ENCODE measurements at places on chromosomes 7 and 10. TPM values are rescaled to one million over a fixed set of nuclear protein-coding genes. Genes with fewer than 3 reads are reported as not detected.

GRCh38 chr10:38038107-38038931 lies 27.8 kb downstream of the ZNF33A start:
- H3K27me3 ChIP-seq = no peaks in the 10 kb centered on the region
- no peak for DNase-seq
- H3K36me3 ChIP-seq = peaks cover 67% of the 10 kb centered on the region
- H3K27ac ChIP-seq = peak overlapping the region; percentile 96

DNA sequence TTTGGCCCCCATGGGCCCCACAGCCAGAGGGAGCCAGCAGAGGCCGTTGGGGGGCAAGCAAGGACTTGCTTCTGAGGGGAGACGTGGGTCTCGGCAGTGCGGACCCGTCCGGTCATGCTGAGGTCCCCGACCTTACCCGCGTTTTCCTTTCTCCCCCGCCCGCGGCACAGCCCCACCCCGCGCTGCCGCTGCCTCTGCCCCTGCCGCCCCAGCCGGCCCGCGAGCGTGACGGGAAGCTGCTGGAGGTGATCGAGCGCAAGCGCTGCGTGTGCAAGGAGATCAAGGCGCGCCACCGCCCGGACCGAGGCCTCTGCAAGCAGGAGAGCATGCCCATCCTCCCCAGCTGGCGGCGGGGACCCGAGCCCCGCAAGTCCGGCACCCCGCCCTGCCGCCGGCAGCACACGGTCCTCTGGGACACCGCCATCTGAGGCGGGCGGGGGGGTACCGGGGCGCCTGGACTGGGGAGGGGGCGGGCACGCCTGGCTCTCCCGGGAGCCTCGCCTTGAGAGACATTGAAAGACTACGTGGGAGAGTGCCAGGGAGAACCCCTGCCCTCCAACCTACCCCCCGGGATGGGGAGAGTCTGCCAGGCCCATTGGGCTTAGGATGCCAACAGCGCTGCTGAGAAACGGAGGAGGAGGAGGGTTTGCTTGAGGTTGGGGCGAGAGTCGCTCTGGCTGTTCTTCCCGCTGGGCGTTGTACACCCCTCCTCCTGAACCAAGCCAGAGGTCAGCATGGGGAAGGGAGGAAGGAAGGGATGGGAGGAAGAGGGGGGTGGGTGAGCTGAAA lies 9.9 kb downstream of the NYAP1 start:
- no peaks in the 10 kb centered on the region for H3K36me3 ChIP-seq
- DNase-seq = peak; percentile 89
- no peak overlapping the region for H3K27ac ChIP-seq
- peaks cover 8% of the 10 kb centered on the region for H3K4me1 ChIP-seq
- H3K4me3 ChIP-seq = peak overlapping the region; percentile 77

DNA sequence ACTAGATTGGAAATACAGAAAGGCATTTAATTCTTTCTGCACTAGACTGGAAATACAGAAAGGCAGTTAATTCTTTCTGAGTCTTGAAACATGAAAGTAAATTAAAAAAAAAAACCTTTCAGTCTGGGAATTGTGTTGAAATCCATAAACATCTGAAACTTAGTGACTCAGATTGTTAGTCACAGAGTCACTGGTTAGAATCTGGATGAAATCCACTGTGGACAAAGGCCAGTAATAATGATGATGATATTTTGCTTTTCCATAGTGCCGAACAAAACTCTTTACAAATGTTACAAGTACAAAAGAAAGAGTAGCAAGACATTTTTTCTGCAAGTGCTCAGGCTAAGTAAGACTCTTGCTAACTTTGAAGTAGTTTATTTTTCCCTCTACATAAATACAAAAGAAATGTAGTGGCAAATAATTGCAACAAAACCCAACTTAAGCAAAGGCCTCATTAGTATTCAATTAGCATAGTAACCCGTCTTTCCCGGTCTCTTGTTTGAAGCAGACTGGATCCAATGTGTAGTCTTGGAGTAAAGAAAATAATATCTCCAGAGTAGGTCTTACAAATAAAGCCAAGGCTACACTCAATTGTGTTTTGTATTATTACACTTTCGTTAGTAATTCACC lies 5.8 kb upstream of the PRTFDC1 start:
- H3K4me3 ChIP-seq = no peak overlapping the region
- DNase-seq = no peak
- H3K27ac ChIP-seq = no peak overlapping the region
- peaks cover 8% of the 10 kb centered on the region for H3K4me1 ChIP-seq
- H3K27me3 ChIP-seq = peaks cover 11% of the 10 kb centered on the region

DNA sequence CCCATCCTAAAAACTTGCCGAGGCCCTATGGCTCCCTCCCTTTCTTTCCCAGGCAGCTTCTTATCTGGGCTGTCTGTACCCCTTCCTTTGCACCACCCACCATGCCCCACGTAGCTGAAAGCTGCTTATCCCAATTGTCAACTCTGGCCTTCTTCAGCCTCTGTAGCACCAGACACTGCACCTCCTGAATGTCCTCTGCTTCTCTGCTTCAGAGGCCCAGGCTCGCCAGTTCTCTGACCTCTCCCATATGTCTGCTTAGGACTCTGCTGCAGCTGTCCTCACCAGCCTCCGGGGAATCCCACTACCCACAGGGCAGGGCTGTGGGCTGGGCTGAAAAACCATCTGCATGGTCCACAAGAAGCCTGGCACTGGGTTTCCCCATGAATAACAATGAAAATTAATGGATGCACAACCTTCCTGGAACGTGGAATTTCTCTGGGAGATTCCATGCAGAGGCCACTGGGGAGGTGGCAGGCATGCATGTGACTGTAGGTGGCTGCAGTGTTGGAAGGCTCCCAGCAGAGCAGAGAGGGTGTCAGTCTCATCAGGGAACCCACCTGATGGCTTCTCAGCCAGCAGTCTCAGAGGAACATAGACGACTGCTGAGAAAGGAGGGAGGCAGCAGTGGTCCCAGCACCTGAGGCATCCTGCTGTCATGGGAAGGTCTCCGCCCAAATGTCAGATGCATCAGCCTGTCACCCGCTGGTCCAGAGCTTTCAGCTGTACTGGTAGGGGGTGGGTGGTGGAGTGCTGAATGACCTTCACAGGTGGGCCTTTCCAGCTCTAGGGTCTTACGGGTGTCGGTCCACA lies 16.8 kb upstream of the SH2D4B start:
- no peak for DNase-seq
- H3K4me3 ChIP-seq = no peak overlapping the region
- H3K27ac ChIP-seq = peak overlapping the region; percentile 79
- H3K27me3 ChIP-seq = no peaks in the 10 kb centered on the region
- H3K4me1 ChIP-seq = peaks cover 41% of the 10 kb centered on the region

DNA sequence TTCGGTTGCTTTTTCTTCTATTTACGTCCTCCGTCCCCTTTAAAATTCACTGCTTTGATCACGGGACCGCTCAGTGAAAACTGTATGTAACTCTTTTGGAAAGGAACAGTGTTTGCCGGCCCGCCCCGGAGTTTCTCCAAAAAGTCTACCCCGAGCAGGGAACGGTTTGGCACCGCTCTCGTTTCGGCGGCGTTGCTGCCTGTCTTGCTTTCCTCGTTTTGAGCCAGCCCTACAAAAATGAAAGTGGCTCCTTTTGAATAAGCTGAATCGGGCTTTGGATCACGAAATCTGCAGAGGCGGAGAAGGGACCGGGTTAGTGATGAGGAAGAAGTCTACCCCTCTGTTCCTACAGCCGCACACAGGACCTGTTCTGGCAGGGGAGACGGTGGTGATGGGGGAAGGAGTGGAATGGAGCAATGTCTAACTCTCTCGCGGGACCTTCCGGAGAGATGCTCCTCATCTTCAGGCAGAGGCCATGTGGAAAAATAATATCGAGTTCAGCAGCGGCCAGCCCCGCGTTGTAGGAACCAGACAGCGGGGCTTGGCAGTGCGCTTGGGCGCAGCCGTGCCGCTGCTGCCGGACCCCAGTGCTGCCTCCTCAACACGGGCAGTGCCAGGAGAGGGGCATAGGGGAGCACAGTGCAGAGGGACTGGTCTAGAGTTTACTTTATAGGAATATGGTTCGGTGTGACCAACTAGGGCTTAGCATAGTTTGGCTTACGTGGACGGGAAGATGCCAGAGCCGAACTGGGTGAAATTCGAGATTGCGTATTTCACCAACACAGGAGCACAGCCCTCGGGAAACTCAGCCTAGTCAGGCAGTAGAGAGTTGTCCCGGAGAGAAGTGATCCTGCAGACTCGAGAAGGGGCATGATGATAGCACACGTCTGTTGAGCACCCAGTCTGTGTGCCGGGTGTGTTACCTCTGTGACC lies 1.4 kb downstream of the HTRA1 start:
- no peak overlapping the region for H3K27ac ChIP-seq
- peaks cover 63% of the 10 kb centered on the region for H3K27me3 ChIP-seq
- no peak for DNase-seq
- H3K4me3 ChIP-seq = peak overlapping the region; percentile 60
- peaks cover 2% of the 10 kb centered on the region for H3K4me1 ChIP-seq
- H3K36me3 ChIP-seq = no peaks in the 10 kb centered on the region

GRCh38 chr10:60646966-60647796 lies 131.1 kb upstream of the CDK1 start:
- no peak overlapping the region for H3K27ac ChIP-seq
- H3K27me3 ChIP-seq = no peaks in the 10 kb centered on the region
- peak; percentile 85 for DNase-seq
- H3K36me3 ChIP-seq = peaks cover 6% of the 10 kb centered on the region
- peaks cover 14% of the 10 kb centered on the region for H3K4me1 ChIP-seq

DNA sequence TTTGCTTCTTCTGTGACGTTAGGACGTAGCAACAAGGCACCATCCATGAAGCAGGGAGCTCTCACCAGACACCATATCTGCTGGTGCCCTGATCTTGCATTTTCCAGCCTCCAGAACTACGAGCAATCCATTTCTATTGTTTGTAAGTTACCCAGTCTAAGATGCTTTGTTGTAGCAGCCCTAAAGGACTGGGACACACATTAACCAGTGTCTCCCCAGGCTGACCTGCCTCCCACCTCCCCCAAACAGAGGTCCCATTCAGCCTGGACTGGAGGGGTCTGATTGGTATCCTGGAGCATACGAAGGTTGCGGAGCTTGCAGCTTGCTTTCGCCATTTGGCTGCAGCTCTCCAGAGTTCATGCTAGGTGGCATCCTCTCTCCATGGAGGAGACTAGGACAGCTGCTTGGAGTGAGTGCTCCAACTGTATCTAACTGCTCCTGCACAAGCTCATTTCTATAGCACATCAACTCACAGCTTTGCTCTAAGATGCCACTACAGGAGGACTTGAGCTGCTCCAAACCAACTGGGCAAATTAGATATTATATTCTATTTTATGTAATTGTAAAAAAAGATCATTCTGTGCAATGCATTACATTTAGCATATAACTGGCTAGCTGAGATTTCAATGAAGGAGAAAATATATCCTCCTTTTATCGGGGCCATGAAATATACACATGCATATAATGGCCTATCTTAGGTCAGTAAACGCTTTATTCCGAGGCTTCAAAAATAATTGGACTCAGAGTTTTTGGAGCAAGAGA lies 8.0 kb upstream of the GRK5 start:
- DNase-seq = peak; percentile 86
- no peaks in the 10 kb centered on the region for H3K27me3 ChIP-seq
- H3K4me3 ChIP-seq = peak overlapping the region; percentile 10
- no peak overlapping the region for H3K27ac ChIP-seq

GRCh38 chr10:101027106-101027720 lies 3.7 kb downstream of the PDZD7 start:
- no peak overlapping the region for H3K27ac ChIP-seq
- H3K4me3 ChIP-seq = no peak overlapping the region
- peaks cover 24% of the 10 kb centered on the region for H3K27me3 ChIP-seq

DNA sequence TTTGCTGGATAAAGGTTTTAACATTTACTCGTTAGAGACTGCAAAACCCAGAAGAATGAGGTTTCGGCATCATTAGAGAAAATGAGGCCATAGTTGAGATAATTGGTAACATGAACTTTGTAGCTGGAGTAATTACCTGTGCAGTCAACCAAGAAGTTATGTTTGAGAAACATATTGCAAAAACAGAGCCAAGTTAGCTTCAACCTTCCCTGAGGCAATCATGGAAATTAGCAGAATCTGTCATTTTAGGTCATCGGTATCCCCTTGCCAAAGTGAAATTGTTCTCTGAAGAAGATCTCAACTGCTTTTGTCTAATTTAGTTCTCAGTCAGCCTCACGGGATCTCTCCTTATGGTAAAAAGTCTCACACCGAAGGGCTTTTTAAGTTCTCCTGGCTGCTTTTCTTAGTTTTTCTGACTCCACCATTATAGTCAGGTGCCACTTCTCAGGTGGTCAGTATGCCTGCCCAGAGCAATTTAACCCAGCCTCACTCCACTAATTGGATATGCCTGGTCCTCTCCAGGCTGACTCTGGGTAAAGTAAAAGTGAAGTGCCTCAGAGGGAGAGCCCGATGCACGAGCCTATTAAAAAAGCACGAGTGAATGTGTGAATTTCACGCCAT lies 52.5 kb downstream of the NRCAM start:
- no peaks in the 10 kb centered on the region for H3K4me1 ChIP-seq
- no peak overlapping the region for H3K4me3 ChIP-seq
- H3K27me3 ChIP-seq = peaks cover 2% of the 10 kb centered on the region
- no peaks in the 10 kb centered on the region for H3K36me3 ChIP-seq

- H3K36me3 ChIP-seq = peaks cover 10% of the 10 kb centered on the region
- no peaks in the 10 kb centered on the region for H3K27me3 ChIP-seq
- H3K4me1 ChIP-seq = peaks cover 9% of the 10 kb centered on the region
- no peak overlapping the region for H3K4me3 ChIP-seq
These were observed 20.3 kb downstream of the GOT1 start for GRCh38 chr10:99410146-99410545.

DNA sequence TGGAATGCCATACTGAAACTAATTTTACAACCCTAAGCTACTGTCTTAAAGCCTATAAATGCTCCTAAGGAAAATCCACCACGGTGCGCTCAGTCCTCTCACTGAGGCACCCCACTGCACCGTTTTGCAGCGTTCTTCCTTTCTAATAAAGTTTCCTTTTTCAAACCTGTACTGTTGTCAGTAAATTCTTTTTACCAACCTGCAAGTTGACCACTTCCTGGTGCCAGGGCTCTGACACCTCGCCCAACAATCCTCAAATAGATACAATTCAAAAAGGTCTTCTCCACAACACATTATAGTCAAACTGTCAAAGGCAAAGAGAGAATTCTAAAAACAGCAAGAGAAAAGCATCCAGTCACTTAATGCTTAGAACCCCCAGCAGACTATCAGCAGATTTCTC lies 42.8 kb downstream of the HERPUD2 start:
- peaks cover 56% of the 10 kb centered on the region for H3K36me3 ChIP-seq
- peak overlapping the region; percentile 10 for H3K4me3 ChIP-seq
- H3K4me1 ChIP-seq = peaks cover 33% of the 10 kb centered on the region
- peak overlapping the region; percentile 8 for H3K27ac ChIP-seq
- no peak for DNase-seq

- peaks cover 4% of the 10 kb centered on the region for H3K4me1 ChIP-seq
- H3K4me3 ChIP-seq = no peak overlapping the region
- no peak for DNase-seq
- H3K27me3 ChIP-seq = no peaks in the 10 kb centered on the region
These were observed 9.9 kb downstream of the PTPRE start for GRCh38 chr10:127916826-127917225.

GRCh38 chr10:113612154-113612553 lies 51.7 kb downstream of the NRAP start:
- no peak overlapping the region for H3K4me3 ChIP-seq
- H3K4me1 ChIP-seq = no peaks in the 10 kb centered on the region
- no peak overlapping the region for H3K27ac ChIP-seq
- H3K36me3 ChIP-seq = no peaks in the 10 kb centered on the region

GRCh38 chr10:86329093-86329710 lies 37.4 kb downstream of the GRID1 start:
- H3K4me3 ChIP-seq = no peak overlapping the region
- no peaks in the 10 kb centered on the region for H3K4me1 ChIP-seq
- H3K27me3 ChIP-seq = peaks cover 15% of the 10 kb centered on the region
- no peaks in the 10 kb centered on the region for H3K36me3 ChIP-seq
- no peak for DNase-seq
- H3K27ac ChIP-seq = no peak overlapping the region

The ANK3 gene
- total RNA-seq = 22.9 TPM

The PKD2L1 gene
- total RNA-seq = 0.17 TPM

The SH2D4B gene
- 0.23 TPM for total RNA-seq

The EGFR gene
- total RNA-seq = not detected

The BCL7B gene
- 75.9 TPM for total RNA-seq

The A1CF gene
- not detected for total RNA-seq

The ITIH5 gene
- total RNA-seq = not detected

The MRPS17 gene
- 36.4 TPM for total RNA-seq
